A375 (cell line): ENCODE measurements at places on chromosomes 5 and 9. TPM values are rescaled to one million over a fixed set of nuclear protein-coding genes. Genes with fewer than 3 reads are reported as not detected.

The RXRA gene
- 7.9 and 11.4 TPM in 2 replicates for total RNA-seq

The TMEM232 gene
- 0.45 and 2.4 TPM in 2 replicates for total RNA-seq

The MLANA gene
- total RNA-seq: not detected in 2 replicates

The GALNT12 gene
- 4.0 and 5.4 TPM in 2 replicates for total RNA-seq

The DNM1 gene
- 43.2 and 45.4 TPM in 2 replicates for total RNA-seq

The OCLN gene
- total RNA-seq: 0.11 and 0.34 TPM in 2 replicates

The FOXD1 gene
- 8.5 and 16.1 TPM in 2 replicates for total RNA-seq

The SIMC1 gene
- 14.3 and 16.0 TPM in 2 replicates for total RNA-seq

The ISOC1 gene
- total RNA-seq: 14.4 and 16.1 TPM in 2 replicates

The ACER2 gene
- total RNA-seq: 0.58 and 0.87 TPM in 2 replicates

The ANKRA2 gene
- 9.1 and 11.6 TPM in 2 replicates for total RNA-seq

The STKLD1 gene
- 0.41 TPM in 1 of 2 replicates, not detected in the other for total RNA-seq

The CDH12 gene
- total RNA-seq: 29.0 and 31.6 TPM in 2 replicates
